ENCODE measurements at places on chromosomes 1 and 21. TPM values are rescaled to one million over a fixed set of nuclear protein-coding genes. Genes with fewer than 3 reads are reported as not detected.

GBP6 gene
- 0.04 TPM for polyA plus RNA-seq

MAB21L3 gene
- not detected for polyA plus RNA-seq

PTPRF gene
- polyA plus RNA-seq, result 0.93 TPM

PADI1 gene
- not detected for polyA plus RNA-seq

SRRM1 gene
- 33.5 TPM for polyA plus RNA-seq

MSH4 gene
- polyA plus RNA-seq, result 0.26 TPM

ASAP3 gene
- 13.3 TPM for polyA plus RNA-seq

DHCR24 gene
- 8.8 TPM for polyA plus RNA-seq

ERICH3 gene
- polyA plus RNA-seq, result 0.12 TPM

SLC25A34 gene
- polyA plus RNA-seq, result 1.3 TPM

OR2T11 gene
- polyA plus RNA-seq, result not detected

CRABP2 gene
- 0.57 TPM for polyA plus RNA-seq

NBL1 gene
- polyA plus RNA-seq, result 15.1 TPM

KCNJ9 gene
- polyA plus RNA-seq, result not detected

S100A7A gene
- polyA plus RNA-seq, result not detected

SFN gene
- polyA plus RNA-seq, result 0.05 TPM

AGMAT gene
- polyA plus RNA-seq, result 7.2 TPM

Data from psoas muscle (tissue), 8 donors.